ENCODE measurements at places on chromosomes 3 and 15.

GRCh38 chr3:158839966-158840365 is 38.1 kb downstream of the MFSD1 start:
- DNase-seq, result no peak

DNA sequence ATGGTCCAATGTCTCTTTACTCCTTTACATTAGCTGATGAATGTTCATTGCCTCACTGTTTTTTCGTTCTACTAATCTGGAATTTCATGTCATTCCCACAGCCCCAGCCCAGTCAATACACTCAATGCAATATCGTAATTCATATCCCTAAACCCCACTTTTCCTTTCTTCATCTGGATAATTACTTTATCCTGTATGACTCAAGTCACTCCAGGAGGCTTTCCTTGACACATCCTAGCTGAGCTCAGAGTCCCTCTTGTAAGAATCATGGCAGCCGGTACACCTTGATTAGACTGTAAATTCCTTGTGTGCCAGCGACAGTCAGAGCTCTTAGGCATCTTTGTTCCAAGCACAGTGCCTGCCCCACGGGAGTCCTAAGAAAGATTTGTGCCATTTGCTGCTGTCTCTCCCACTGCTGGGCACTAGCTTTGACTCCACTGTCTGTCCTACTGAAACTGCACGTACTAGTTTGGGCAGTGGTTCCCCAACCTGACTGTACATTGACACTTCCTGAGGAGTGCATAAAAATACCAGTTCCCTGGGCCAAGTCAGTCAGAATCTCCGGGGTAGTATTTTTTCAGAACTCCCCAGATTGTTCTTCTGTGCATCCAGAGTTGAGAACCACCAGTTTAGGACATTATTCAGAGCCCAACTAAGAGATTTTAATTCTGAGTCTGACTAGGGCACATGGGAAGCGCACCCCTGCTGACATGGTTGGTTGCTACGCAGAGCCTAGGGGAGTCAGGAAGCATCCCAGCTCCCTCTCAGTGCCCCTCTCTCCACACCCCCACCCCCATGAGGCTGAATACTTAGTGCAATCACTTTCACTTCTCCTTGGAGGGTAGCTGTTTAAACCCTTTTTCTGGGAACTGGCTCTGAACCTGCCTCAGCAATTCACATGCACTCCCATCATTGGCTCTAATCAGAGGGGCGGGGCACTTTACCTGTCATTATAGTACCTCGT is 19.5 kb upstream of the C3orf70 start:
- DNase-seq, result no peak

- DNase-seq, result no peak
These were observed 4.4 kb upstream of the SNX22 start for GRCh38 chr15:64146885-64147681.

DNA sequence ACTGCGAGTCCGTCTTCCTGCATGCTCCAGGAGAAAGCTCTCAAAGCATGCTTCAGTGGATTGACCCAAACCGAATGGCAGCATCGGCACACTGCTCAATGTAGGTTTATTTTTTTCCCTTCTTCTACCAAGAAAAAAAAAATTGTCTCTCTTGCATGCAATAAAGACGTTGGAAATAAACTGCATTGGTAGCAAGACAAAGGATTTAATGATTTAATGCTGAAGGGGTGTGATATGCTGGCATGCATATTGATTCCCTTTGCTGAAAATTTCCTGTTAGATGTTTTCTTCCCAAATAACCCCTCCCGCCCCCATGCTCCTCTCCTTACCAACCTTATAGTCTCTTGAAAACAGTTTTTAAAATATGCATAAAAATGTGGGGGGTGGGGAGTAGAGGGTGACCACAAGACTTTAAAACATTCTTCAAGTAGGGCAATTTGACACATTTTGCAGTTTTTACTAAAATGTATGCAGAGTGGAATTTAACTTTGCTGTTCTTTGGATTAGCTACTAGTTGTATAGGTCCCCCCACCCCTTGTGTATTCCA is 799 bp downstream of the RARB start:
- no peak for DNase-seq

DNA sequence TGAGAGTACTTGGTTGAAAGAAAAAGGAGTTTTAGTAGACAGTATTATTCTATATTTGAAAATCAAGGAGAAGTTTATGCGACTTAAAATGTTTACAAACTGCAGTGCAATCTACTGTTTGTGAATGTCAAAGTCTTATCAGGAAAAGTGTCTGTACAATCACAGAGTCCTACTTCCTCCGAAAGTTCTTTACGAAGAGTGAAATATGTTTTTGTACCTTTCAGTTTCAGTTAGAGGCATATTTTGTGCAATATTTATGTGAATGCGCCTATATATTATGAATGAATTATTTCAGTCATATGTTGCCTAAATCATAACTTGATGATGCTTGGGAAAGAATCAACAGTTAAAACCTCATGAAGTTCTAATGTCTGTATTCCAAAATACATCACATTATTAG is 31.5 kb downstream of the NGRN start:
- DNase-seq, result no peak

DNA sequence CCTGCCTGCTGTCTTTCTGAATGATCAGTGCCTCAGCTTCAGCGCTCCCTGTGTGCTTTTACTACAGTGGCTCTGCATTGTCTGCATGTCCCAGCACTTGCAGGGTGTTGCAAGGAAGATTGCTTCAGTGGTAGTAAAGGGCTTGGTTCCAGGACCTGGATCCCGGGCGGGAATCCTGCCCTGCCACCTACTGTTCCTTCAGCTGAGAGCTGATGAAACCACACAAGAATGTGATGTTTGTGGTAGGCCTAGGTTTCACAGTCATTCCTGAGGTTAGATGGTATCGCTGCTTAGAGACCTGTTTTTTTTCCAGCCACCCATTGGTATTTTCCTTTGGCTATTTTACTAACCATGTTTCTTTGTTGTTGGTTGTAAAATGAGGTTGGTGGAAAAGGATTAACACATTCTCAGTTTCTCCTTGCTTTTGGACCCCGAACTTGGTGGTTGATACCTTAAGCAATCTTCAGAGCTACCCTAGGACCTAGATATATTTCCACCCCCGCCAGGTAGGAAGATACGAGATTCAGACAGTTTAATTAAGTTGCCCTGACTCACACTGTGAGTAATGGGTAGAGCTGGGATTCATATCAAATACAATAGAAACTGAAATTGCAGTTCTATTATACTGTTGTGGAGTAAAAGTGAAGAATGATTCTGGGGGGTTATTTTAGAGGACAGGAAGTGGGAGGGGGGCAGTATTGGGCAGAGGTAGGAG is 11.4 kb downstream of the GPR87 start:
- DNase-seq, result peak; percentile 55

GRCh38 chr3:167729591-167729990 is 5.1 kb downstream of the PDCD10 start:
- DNase-seq, result no peak

DNA sequence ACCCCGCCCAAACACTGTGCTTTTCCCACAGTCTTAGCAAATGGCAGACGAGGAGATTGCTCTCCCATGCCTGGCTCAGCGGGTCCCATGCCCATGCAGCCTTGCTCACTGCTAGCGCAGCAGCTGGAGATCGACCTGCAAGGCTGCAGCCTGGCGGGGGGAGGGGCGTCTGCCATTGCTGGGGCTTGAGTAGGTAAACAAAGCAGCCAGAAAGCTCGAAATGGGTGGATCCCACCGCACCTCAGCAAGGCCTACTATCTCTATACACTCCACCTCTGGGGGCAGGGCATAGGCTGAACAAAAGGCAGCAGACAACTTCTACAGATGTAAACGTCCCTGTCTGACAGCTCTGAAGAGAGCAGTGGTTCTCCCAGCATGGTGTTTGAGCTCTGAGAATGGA is 27.2 kb upstream of the WDR5B start:
- DNase-seq, result no peak

- no peak for DNase-seq
These were observed at the start of gene MGLL for GRCh38 chr3:127822041-127822681. Gene MGLL, minus strand, starts transcription at chr3:127822515. Its CDS starts 197 bp downstream, at chr3:127822318.

GRCh38 chr15:99605490-99605931 is 39.7 kb downstream of the MEF2A start:
- no peak for DNase-seq

- no peak for DNase-seq
These were observed 56.5 kb upstream of the MYO5C start for GRCh38 chr15:52352086-52352485.

DNA sequence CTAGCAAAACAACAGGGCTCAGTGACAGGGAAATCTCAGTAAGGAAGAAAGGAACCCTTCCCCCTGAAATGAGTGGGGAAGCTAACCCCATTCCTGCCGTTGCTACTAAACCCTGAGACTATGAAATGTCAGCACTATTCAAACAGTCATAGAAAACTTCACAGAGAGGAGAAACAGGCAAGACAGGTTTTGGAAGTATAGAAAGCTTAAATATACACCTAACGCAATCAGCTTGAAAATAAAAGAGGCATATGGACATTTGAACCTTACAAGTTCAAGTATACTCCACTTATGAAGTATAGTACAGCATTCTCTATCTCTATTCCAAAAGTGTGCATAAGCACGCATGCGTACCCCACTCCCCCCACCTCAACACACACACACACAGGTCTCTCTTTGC is 17.6 kb upstream of the FRMD4B start:
- DNase-seq, result no peak

DNA sequence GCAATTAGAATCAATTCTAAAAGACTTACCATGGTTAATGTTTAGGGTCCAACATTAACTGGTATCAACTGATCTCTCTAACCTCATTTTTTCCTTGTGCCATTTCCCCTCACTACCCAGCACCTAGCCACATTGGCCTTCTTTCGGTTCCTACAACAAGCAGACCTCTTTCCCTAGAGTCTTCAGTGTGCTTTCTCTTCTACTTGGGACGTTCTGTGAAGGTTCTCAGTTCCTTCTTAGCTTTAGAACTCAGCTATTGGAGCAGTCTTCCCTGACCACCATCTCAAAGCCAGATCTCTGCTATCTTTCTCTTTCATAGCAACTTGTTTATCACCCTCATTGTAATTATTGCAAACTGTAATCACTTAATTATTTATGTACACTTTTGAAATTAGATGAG is 31.5 kb upstream of the MINDY4B start:
- DNase-seq, result no peak

DNA sequence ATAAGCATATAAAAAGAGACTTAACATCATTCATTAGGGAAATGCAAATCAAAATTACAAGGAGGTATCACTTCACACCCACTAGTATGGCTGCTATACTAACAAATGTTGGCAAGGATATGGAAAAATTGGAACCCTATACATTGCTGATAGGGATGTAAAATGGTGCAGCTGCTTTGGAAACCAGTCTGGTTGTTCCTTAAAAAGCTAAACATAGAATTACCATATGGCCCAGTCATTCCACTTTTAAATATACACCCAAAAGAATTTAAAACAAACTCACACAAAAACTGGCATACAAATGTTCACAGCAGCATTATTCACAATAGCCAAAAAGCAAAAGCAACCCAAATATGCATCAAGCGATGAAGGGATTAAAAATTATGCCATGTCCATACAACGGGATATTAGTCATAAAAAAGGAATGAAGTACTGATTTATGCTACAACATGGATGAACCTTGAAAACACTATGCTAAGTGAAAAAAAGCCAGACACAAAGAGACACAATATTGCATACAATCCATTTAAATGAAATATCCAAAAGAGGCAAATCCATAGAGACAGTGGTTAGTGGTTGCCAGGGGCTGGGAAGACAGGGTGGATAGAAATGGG is 118.3 kb downstream of the OSBPL10 start:
- DNase-seq, result no peak

DNA sequence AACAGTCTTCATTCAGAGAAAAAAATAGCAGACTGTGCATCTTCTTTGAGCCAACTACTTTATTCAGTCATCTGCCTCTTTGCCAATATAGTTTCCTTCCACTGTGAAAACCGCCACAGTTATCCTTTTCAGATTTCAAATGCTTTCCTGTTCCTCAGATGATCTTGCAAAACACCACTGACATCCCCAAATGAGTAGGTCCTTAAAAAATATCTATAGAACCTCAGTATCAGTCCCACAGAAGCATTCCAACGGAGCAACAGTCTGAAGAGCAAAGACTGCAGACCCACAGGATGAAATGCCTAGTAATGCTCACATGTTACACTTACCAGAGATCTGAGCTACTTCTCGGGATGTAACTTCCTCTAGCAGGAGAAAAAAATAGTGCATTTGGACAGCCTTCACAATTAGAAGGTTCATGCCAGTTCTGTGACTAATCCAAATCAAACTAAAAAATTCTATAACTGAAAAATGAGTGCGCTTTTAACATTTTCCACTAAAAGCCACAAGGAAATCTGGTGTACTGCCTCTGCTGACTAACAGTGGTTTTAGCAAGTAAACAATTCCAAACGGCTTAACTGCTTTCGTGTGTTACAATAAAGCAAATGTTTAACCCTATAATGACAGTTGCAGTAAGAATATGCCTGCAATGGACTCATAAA is at the start of gene ANKRD28:
Gene ANKRD28, minus strand, starts transcription at position 338 of the 662 bp plus-strand sequence. CDS start 1,458 bp downstream, outside the sequence.
- DNase-seq, result peak; percentile 27

GRCh38 chr3:33937628-33938027 is 139.2 kb downstream of the PDCD6IP start:
- no peak for DNase-seq

DNA sequence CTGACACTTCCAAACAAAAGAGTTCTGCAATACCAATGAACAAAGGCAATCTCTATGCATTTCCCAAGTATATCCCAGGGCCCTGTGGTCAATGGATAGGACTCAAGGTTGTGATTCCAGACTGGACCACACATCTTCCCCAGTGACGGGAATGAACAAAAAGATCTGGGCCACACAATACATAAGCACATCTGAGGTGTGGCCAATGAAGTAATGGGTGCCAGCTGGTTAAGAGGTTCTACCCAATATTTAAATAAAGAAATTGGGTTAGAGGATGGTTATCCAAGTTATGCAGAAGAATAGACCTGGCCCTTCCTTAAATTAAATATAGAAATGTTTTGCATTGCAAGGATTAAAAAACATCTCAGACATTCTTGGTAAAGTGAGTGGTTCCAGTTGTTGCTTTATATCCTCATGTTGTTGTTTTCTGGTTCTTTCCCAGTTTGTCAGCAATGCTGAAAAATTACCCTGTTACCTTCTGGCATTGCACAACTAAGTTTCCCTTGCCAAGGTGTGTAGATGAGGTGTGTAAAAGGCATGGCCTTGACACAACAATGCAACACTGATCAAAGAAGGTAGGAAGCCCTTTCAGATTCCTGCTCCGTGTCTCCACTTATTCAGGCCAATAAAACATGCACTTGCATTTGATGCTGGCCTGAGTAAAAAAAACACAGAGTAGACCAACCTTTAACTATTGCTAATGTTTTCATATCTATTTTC is 86.5 kb downstream of the PRICKLE2 start:
- no peak for DNase-seq

GRCh38 chr15:94238539-94239118 is 7.3 kb downstream of the MCTP2 start:
- no peak for DNase-seq

DNA sequence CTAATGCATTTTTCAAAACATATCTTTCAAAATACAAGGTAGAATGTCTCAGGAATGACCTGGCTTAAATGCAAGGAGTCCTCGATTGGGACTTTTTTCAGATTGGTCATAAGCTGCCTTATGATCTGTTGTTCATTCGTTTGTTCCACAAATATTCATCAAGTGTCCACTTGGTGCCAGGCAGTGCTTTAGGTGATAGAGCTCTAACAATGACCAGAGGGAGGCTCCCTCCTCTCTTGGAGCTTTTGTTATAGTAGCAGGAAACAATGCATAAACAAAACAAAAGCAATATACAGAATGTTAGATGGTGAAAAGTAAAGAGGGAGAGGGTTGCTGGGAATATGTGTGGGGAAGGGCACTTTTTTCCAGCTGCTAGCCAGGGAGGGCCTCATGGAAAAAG is 156.1 kb downstream of the MCTP2 start:
- DNase-seq, result no peak

- no peak for DNase-seq
These were observed 98.6 kb downstream of the MYRIP start for GRCh38 chr3:39907981-39908380.

Measured in stimulated activated CD4-positive, alpha-beta T cell treated with anti-CD3 and anti-CD28 coated beads, Interleukin-4, amount 100 ng/mL, for 24 hours (primary cell).